EH (cell line): ENCODE measurements at places on chromosomes 6 and 20.

GRCh38 chr6:36813526-36813925 is 25.7 kb downstream of the CPNE5 start:
- DNase-seq: no peak

GRCh38 chr20:53738039-53738944 is 144.7 kb upstream of the ZNF217 start:
- peak; percentile 97 for DNase-seq

- no peak for DNase-seq
These were observed 263.9 kb downstream of the DLL1 start for GRCh38 chr6:170026751-170027646.

DNA sequence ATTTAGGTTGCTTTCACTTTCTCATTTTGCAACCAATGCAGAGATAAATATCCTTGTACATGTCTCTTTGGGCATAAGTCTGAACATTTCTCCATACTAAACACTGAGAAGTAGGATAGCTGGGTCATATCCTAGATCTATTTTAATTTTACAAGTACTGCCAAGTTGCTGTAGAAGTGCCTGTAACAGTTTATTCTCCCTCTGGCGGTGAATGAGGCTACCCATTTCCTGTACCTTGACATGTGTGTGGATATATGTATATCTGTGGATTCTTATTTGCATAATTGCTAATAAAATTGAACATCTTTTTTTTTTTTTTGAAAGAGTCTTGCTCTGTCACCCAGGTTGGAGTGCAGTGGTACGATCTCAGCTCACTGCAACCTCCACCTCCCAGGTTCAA is 48.0 kb upstream of the PNRC1 start:
- peak; percentile 11 for DNase-seq

- DNase-seq: no peak
These were observed 76.5 kb upstream of the MPC1 start for GRCh38 chr6:166459272-166459671.

- no peak for DNase-seq
These were observed 96.3 kb downstream of the SPTLC3 start for GRCh38 chr20:13105039-13105438.

DNA sequence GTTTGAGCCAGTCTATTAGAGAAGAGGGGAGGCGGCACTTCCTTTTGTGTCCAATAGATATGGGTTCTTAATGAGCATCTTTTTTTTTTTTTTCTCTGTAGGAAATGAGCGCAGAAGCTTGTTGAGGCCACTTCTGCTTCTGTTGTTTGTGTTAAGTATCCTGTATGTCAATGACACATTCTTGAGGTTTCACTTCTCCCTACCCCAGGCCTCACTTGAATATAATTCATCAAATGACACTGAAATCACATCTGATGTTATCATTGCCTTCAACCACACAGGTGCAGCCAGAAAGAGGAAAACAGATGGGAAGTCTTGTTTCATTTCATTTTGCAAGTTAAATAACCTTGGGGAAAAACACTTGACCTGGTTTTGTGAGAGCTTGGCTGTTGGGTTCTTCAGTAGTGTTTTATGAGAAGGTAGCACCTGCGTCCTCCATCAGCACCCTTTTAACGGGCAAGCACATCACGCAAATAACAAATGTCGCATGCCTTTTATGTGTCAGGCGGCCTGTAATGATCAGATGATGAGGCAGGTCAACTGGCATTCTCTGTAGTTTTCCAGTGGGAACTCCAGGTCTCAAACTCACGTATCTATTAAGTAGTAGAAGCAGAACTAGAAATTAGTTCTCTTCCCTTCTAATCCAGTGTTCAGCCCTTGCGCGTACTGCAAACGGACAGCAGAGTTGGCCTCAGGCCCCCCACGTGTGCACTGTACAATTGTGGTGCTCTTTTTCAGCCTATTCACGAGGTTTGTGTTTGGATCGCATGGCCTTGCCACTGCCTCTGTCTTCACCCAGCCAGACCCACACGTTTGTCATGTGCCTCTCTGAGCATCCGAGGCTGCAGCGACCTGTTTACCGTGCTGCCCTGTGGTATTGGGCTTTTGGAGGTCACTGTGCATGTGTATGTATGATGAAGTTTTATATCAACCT is 23.5 kb downstream of the PLEKHG1 start:
- DNase-seq: no peak

DNA sequence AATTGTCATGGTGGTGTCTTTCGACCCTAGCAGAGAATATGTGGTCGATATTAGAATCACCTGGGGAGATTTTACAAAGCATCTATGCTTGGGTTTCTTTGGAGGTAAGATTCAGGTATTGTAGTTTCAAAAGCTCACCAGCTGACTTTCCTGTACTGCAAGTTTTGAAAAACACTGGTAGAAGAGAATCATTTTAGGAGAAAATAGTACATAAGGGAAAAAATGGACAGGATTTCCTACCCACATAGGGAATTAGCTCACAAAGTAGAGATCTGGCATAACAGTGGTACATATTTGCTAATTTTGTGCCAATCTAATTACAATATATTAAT is 27.4 kb upstream of the ABT1 start:
- DNase-seq: no peak

- no peak for DNase-seq
These were observed 32.9 kb downstream of the ASXL1 start for GRCh38 chr20:32391003-32391402.

DNA sequence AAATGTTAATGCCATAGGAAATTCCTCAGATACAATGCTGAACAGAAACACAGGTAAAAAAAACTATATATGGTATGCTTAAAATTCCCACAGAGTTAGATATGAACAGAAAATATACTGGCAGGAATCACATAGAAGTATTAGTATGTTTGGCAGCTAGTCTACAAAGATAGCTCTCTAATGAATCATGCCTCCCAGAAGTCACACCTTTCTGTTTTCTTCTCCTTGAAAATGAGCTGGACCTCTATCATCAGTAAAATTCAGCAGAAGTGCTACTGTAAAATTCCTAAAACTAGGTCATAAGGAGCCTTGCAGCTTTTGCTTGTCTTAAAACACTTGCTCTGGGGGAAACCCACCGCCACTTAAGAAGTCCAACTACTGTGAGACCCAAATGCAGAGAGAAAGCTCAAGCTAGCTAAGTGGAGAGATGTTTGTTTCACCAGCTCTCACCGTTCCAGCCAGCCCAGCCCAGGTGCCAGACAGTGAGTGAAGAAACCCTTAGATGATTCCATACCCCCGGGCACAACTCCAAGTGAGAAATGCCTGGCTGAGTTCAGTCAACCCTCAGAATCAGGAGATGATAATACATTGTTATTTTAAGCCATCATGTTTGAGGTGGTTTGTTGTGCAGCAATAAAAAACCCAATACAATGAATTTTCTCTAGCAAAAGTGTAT is 43.0 kb downstream of the TSPYL4 start:
- peak; percentile 62 for DNase-seq

GRCh38 chr6:134190883-134191282 is 127.0 kb downstream of the SGK1 start:
- DNase-seq: no peak

- no peak for DNase-seq
These were observed 133.3 kb upstream of the AGPAT4 start for GRCh38 chr6:161407115-161407514.

DNA sequence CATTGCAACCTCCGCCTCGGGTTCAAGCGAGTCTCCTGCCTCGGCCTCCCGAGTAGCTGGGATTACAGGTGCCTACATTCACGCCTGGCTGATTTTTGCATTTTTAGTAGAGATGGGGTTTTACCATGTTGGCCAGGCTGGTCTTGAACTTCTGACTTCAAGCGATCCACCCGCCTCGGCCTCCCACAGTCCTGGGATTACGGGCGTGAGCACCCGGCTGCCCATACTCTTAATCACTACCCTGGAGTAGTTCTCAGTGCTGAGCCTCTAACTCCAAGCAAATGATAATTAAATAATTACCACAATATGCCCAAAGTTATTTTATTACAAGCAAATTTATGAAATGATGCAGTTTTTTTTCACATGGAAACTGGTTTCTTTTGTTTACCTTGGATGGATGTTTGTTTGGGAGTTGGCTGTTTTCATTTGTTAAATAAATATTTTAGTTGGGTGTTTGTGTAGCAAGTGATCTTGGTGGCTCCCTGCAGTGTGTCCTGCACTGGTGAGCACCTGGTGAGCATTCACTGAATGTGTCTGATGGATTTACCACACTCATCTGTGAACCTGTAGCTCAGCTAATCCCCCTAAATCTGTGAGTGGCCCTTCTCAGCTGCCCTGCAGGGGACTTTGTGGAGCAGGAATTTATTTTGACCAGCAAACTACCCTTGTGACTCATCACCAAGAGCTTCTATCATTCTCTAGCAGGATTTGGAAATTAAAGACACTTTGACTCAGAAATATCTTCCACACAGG is 36.9 kb downstream of the UTRN start:
- peak; percentile 84 for DNase-seq

- DNase-seq: peak; percentile 46
These were observed 7.0 kb downstream of the MUC21 start for GRCh38 chr6:30990422-30991086.

GRCh38 chr6:157879034-157879872 is 56.2 kb downstream of the SNX9 start:
- DNase-seq: no peak

DNA sequence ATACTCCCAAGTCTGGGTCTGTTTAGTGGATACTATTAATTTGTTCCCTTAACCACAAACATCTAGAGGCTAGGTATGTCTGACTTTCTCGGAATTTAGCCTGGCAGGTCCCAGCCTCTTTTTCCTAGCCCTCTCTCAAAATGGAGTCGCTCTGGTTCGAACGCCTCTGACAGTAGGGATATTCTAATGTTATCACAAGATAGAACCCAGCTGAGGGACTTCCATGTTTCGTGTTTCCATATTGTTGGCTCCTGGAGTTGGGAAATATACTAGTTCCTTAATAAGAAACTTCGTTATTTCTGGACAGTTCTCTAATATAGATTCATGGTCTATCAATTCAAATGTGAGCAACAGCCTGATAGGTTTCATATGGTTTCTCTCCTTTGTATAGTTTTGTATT is 16.4 kb downstream of the CYB5R4 start:
- DNase-seq: no peak

DNA sequence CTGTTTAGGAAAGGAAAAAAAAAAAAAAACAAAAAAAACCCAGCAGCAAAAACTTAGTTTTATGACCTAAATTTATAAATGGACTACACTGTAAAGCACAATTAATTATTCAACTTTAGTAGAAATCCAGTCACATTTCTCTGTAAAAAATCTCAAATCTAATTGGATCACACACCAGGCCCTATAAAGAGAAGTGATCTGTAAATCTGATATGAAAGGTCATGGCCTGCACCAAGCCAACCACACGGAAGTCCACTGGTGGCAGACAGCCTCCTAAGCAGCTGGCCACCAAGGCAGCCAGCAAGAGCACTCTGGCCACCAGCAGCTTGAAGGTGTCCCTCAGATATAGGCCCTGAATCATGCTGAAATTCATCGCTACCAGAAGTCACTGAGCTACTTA is 131.6 kb downstream of the HFE start:
- no peak for DNase-seq

- no peak for DNase-seq
These were observed 577 bp upstream of the FOXF2 start for GRCh38 chr6:1388630-1389368.

- no peak for DNase-seq
These were observed 42.3 kb downstream of the IL20RA start for GRCh38 chr6:137002505-137002904.

DNA sequence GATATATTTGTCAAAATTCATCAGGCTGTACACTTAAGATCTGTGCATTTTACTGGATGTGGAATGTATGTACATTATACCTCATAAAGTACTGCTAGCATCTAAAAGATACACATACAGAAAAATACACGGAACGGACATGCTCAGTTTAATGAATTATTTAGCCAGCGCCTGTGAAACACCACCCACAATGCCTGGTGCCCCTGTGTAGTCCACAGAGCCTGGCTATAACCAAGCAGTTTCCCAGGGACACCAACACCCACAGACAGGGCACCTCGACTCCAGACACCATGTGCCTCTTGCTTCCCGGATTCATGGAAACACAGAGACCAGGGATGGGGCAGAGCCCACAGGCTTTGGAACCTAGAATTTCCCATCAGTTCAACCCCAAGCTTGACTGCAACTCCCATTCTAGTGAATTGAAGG is 17.4 kb upstream of the ARMC12 start:
- DNase-seq: no peak

DNA sequence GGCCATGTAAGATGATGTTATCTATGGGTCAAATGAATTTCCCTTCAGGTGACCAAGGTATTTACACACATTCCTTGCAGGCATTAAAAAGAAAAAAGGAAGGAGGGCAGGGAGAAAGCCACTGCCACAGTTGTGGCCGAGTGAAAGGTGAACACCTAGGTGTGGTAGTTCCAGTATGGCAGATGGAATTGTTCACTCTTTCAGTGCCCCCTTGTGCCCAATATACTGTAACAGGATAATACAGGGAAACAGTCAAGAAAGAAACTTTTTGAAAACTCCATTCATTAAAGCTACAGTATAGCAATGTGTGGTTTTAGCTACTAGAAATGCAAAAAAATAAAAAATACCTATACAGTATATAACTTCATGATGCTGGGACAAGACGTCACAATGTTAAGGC is 52.1 kb downstream of the BMP2 start:
- peak; percentile 1 for DNase-seq

DNA sequence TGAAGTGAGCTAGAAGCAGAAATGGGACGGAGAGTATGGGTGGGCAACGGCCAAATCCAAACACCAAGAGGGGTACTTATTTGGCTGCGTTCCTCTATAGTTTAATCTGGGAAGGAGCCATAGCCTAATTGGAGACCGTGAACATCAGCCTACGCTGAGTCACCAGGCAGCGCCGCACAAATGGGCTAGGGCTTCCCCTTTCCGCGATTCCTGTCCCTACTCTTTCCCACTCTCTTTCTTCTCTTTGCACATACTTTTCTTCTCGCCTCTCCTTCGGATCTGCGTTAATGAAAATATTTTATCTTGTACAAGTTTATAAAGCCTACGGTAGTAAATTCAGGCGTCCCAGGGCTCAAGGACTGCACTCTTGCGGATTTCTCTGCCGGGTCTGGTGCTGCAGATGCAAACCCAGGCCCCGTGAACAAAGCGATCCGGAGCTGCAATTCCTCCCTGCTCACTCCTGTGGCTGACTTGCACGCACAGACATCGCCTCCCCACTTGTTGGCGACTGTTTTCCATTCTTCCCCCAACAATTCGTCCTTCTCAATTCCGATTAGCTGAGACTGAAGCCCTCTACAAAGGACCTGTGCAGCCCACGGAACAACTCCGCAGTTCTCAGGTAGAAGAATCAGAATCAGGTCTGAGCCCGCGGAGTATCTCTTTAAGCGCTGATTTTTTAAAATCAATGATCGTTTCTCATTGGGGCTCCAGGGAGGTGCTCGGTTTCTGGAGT is 4.2 kb upstream of the TBX18 start:
- DNase-seq: no peak

GRCh38 chr20:23061262-23061661 is 11.8 kb upstream of the THBD start:
- DNase-seq: no peak

DNA sequence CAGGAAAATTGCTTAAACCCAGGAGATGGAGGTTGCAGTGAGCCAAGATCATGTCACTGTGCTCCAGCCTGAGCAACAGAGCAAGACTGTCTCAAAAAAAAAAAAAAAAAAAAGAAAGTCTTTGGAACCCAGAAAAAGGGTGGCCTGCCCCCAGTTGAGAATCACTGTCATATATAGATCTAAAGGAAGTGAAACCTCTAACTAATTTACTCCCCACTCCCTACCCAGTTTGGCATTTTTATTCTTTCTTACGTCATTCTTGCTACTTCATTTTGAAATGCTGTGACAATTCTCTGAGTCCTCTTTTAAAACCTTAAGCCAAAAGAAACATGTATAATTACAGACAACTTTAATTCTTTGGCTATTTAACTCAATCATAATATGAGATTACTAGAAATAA is 254.8 kb downstream of the CDC5L start:
- DNase-seq: no peak
